ENCODE measurements at places on chromosomes 4 and X. TPM values are rescaled to one million over a fixed set of nuclear protein-coding genes. Genes with fewer than 3 reads are reported as not detected.

- DNase-seq: no peak
- no peaks in the 10 kb centered on the region for H3K4me1 ChIP-seq
- H3K4me3 ChIP-seq: no peak overlapping the region
- H3K27ac ChIP-seq: no peak overlapping the region
- H3K36me3 ChIP-seq: no peaks in the 10 kb centered on the region
Observed at GRCh38 chr4:132998585-132999230, 150.4 kb upstream of the PCDH10 start.

- H3K36me3 ChIP-seq: no peaks in the 10 kb centered on the region
- peak overlapping the region; percentile 19 for H3K27ac ChIP-seq
- no peaks in the 10 kb centered on the region for H3K27me3 ChIP-seq
- no peak overlapping the region for H3K4me3 ChIP-seq
- DNase-seq: no peak
Observed at GRCh38 chr4:121408-122084, 2.8 kb upstream of the ZNF718 start.

DNA sequence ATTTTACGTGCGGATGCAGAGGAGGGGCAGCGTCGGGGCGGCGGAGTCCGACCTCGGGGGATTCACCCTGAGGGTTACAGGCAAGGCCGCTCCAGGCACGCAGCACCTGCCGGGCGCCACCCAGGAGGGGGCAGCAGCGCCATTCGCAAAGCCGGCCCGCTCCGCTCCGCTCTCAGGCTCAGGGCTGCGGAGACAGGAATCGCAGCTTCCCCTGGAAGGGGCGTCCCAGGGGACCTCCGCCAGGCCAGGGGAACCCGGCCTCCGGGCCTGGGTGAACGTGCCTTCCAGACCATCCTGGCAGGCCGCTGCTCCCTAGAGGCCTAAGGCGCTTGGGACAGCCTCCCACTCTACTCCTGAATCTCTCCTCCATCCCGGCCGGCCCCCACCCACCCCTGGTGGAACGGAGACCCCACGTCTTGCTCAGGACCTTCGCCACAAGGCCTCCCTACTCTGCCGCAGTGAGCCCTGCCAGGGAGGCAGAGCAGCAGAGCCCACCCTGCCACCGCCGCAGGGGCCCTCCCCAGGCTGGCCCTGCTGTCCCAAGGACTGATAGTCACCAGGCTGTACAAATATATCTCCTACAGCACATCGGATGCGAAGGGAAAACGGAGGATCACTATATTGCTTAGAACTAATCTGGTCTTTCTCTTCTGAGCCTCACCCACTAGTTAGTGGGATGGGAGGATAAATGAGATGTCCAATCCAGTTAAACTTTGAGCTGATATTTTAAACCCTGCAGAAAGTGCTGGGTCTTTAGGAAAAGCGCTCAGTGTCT lies 115.0 kb downstream of the SMIM20 start:
- H3K4me3 ChIP-seq: no peak overlapping the region
- peak; percentile 76 for DNase-seq
- peaks cover 15% of the 10 kb centered on the region for H3K4me1 ChIP-seq
- H3K27ac ChIP-seq: no peak overlapping the region

GRCh38 chrX:49282647-49283011 lies 13.0 kb downstream of the PPP1R3F start:
- no peaks in the 10 kb centered on the region for H3K4me1 ChIP-seq
- no peaks in the 10 kb centered on the region for H3K27me3 ChIP-seq
- no peak overlapping the region for H3K27ac ChIP-seq
- no peak overlapping the region for H3K4me3 ChIP-seq
- no peak for DNase-seq
- no peaks in the 10 kb centered on the region for H3K36me3 ChIP-seq

The N4BP2 gene
- 6.9 TPM for total RNA-seq

DNA sequence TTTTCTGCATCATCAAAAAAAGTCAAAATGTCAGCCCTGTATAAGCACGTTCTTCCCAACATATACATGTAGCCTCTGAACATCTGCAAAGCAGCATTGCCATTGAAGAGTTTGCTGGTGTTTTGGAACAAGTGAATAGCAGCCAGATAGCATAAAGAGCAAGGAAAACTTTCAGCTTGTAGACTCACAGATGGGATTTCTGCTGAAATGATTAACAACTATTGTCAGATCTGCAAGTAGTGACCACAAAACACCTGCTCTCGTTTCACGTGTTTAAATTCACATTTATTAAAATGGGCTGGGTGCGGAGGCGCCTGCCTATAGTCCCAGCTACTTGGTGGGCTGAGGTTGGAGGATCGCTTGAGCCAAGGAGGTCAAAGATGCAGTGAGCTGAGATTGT lies 123.7 kb downstream of the SPRY1 start:
- DNase-seq: no peak
- H3K27me3 ChIP-seq: no peaks in the 10 kb centered on the region
- no peaks in the 10 kb centered on the region for H3K36me3 ChIP-seq
- no peak overlapping the region for H3K4me3 ChIP-seq
- no peak overlapping the region for H3K27ac ChIP-seq

The SRPK3 gene
- total RNA-seq: 0.55 TPM

The ZCCHC18 gene
- total RNA-seq: 0.42 TPM

The BST1 gene
- 20.8 TPM for total RNA-seq

- DNase-seq: no peak
- no peaks in the 10 kb centered on the region for H3K36me3 ChIP-seq
- no peaks in the 10 kb centered on the region for H3K27me3 ChIP-seq
- no peak overlapping the region for H3K4me3 ChIP-seq
- no peak overlapping the region for H3K27ac ChIP-seq
Observed at GRCh38 chr4:24321131-24321530, 263.2 kb downstream of the DHX15 start.

- no peaks in the 10 kb centered on the region for H3K27me3 ChIP-seq
- no peak for DNase-seq
- no peak overlapping the region for H3K27ac ChIP-seq
- peaks cover 2% of the 10 kb centered on the region for H3K4me1 ChIP-seq
- no peaks in the 10 kb centered on the region for H3K36me3 ChIP-seq
Observed at GRCh38 chr4:147496500-147496899, 15.6 kb downstream of the EDNRA start.

GRCh38 chr4:74628852-74629620 lies 165.3 kb downstream of the BTC start:
- peaks cover 9% of the 10 kb centered on the region for H3K4me1 ChIP-seq
- no peak for DNase-seq
- no peak overlapping the region for H3K27ac ChIP-seq
- no peak overlapping the region for H3K4me3 ChIP-seq
- no peaks in the 10 kb centered on the region for H3K36me3 ChIP-seq
- H3K27me3 ChIP-seq: no peaks in the 10 kb centered on the region

- no peak overlapping the region for H3K4me3 ChIP-seq
- no peak overlapping the region for H3K27ac ChIP-seq
- H3K27me3 ChIP-seq: no peaks in the 10 kb centered on the region
- no peaks in the 10 kb centered on the region for H3K36me3 ChIP-seq
- H3K4me1 ChIP-seq: no peaks in the 10 kb centered on the region
Observed at GRCh38 chrX:13520936-13521335, 48.5 kb upstream of the EGFL6 start.

DNA sequence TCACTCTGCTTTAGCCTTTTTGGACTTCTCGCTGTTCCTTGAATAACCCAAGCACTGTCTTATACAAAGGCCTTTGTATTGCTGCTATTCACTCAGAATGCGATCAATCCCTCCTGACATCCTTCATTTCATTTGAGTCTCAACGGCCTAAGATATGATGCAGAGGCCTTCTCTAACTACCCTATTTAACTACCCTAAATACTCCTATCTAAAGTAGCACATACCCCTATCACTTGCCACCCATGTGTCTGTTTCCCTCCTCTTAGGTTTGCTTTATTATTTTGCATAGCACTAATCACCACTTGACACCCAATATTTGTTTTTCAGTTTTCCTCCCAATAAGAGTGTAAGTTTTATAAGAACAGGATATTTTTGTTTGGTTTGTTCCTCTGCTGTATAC lies 42.3 kb upstream of the ACSL4 start:
- H3K4me3 ChIP-seq: no peak overlapping the region
- no peaks in the 10 kb centered on the region for H3K27me3 ChIP-seq
- H3K36me3 ChIP-seq: no peaks in the 10 kb centered on the region
- no peak for DNase-seq
- no peak overlapping the region for H3K27ac ChIP-seq

The ARMCX4 gene
- 11.5 TPM for total RNA-seq

The PLP1 gene
- 0.12 TPM for total RNA-seq

DNA sequence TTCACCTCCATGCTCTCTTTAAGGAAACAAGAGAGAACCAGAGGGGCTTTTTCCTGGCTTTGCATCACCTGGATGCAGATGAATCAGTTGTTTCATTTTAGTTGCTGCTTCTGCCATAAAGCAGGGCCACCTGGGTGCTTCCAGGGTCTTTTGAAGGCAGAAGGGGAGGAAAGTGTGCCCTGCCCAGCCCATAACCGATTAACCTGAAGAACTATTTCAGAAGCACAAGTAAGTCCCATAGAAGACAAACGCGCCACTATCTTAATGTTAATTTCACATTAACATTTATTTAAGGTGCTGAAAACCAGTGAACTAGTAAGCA lies 32.1 kb downstream of the IRF2 start:
- no peaks in the 10 kb centered on the region for H3K36me3 ChIP-seq
- no peak for DNase-seq
- no peak overlapping the region for H3K4me3 ChIP-seq

- no peak overlapping the region for H3K27ac ChIP-seq
- no peaks in the 10 kb centered on the region for H3K27me3 ChIP-seq
- no peak overlapping the region for H3K4me3 ChIP-seq
- H3K4me1 ChIP-seq: peaks cover 18% of the 10 kb centered on the region
- no peaks in the 10 kb centered on the region for H3K36me3 ChIP-seq
- no peak for DNase-seq
Observed at GRCh38 chr4:38166082-38166481, 205.9 kb downstream of the PTTG2 start.

DNA sequence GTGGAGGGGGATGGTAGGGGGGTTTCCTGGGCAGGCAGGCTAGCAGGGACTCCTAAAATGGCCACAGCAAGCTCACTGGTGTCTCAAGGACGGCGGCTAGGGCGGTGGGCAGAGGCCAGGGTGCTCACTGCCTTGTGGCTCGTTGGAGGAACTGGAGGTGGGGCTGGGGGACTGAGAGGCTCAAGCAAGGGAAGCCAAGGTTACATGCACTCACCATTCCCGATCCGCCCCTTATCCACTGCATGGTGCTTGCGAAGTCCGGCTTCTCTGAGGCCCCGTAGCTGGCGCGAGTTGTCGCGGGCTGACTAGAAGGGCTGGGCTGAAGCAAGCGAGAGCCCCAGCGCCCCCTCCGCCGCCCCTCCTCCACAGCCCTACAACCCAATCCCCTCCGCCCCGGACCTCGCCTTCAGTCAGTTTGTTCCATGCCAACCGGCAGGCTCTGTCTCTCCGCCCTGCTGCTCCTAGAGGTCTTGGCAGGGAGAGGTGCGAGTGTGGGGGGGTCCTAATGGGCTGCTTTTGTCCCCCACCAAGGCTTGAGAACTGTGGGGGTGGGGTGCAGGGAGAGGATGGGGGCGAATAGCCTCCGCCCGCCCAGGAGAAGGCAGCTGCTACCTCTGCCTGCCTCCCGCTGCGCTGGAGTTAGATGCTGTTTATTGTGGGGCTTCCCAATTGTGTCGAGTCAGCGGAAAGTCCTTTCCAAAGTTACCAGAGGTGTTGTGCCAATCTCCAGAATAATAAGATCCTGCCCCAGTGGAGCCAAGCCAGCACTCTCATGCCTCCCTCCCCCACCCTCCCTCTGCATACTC lies at the start of gene ARHGEF9:
TSS of gene ARHGEF9 (minus strand) at position 313 of the 806 bp plus-strand sequence. CDS start at position 244, 69 bp downstream.
- no peaks in the 10 kb centered on the region for H3K36me3 ChIP-seq
- DNase-seq: no peak
- no peaks in the 10 kb centered on the region for H3K4me1 ChIP-seq
- no peaks in the 10 kb centered on the region for H3K27me3 ChIP-seq

DNA sequence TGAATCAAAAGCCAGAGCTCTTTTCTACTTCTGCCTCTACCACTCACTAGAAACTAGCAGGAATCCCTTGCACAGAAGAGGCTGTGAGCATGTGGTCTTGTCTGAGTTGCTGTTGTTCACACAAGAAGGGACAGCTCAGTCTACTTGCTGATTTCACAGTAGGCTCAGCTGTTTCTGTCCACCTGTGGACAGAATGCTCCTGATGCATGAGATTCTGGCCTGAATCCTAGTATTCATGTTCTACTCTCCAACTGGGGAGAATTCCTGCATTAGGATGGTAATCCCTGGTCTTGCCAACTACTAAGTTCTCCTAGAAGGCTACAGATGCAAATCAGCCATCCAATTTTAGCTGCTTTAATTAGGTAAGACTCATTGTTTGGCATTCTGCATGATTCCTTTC lies 112.8 kb downstream of the PPA2 start:
- no peak overlapping the region for H3K27ac ChIP-seq
- no peak for DNase-seq
- H3K4me3 ChIP-seq: no peak overlapping the region
- H3K27me3 ChIP-seq: no peaks in the 10 kb centered on the region
- no peaks in the 10 kb centered on the region for H3K4me1 ChIP-seq
- H3K36me3 ChIP-seq: no peaks in the 10 kb centered on the region

The ERVMER34-1 gene
- 3.0 TPM for total RNA-seq

- H3K4me1 ChIP-seq: peaks cover 18% of the 10 kb centered on the region
- H3K27ac ChIP-seq: no peak overlapping the region
- H3K4me3 ChIP-seq: no peak overlapping the region
- DNase-seq: no peak
- no peaks in the 10 kb centered on the region for H3K27me3 ChIP-seq
- no peaks in the 10 kb centered on the region for H3K36me3 ChIP-seq
Observed at GRCh38 chr4:84939113-84939512, 27.4 kb downstream of the WDFY3 start.

DNA sequence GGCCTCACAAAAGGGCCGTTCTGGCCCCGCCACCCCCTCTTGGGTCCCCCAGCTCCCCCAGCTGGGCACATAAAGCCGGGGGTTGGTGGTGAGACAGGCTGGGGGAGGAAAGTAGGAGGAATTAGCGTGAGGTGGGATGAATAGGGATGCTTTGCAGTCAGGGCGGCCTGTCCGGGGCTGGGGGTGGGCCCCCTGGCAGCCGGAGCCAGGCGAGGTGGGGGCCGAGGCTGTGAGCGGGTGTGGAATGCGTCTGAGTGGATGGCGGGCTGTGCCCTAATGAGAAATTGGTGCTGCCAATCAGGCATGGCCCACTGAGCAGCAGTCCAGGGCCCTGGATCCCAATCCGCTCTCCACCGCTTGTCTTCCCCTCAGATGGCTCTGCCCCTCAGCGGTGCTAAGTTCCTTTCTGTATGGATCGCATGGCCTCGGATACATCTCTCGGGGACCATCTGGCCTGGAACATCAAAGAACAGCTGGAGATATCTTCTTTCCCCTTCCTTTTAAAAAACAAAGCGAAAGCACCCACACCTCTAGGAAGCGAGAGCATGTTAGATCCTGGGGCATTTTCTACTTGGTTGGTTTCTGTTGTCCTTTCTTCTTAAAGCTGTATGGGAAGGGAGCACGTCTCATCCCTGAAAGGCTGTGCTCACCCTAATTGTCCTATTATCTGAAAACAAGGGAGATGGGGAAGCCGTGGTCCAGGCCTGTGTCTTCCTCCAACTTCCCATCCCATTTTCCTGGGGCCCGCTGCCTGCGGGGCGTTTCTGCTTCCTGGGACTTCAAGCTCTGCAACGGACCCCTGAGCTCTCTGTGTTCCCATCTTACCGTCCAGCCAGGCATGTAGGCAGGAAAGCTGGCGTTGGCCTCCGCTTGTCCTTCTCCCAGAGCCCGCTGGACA lies 106.9 kb downstream of the SORCS2 start:
- no peaks in the 10 kb centered on the region for H3K4me1 ChIP-seq
- no peaks in the 10 kb centered on the region for H3K36me3 ChIP-seq
- no peaks in the 10 kb centered on the region for H3K27me3 ChIP-seq
- no peak overlapping the region for H3K27ac ChIP-seq
- DNase-seq: no peak

Data from left lung (tissue), 14 donors.